Hematopoietic multipotent progenitor cell treated with erythropoietin and hydrocortisone succinate and interleukin-3 and kit ligand, for 8 days (in vitro differentiated cells): ENCODE measurements at places on chromosomes 7 and 10.

GRCh38 chr10:33365301-33365700 lies 30.8 kb upstream of the NRP1 start:
- DNase-seq = no peak

DNA sequence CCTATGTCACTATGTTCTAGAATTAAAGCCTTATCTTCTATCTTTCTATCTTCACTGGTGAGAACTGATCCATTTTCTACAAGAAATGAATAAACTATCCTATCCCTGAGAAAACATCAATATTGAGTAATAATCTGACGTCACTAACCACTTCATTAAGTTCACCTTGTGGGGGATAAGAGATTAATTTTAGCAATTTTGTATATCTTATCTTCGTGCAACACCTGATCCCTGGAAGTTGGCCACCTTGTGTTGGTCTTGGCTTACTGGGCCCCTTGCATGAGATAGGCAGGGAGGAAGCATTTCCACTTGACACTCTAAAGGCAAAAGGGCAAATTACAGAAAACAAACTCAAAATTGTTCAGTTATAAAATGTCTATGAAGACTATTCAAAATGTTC lies 20.1 kb upstream of the OR6B1 start:
- DNase-seq = peak; percentile 56

DNA sequence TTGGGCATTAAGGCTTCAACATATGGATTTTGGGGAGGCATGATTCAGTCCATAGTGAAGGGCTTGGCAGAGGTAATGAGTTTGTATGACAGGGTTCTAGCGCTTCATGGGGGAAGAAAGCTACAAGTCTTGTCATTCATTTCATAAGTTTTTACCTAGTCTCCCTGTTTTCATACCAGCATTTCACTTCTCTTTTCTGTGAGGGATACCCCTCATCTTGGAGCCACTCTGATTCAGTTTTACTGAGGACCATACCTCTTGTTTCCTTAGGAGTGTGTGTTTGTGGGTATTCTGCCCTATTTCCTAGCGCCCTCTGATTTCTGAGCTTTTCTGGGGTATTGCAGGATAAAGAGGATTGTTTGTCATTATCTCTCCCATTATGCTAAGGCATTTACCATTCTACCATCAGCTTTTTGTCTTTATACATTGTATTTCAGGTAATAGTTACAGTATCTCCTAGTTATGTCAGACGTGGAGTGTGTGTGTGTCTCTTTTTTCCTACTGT lies 6.8 kb downstream of the RSBN1L start:
- DNase-seq = no peak

GRCh38 chr7:143415742-143416397 lies 7.2 kb upstream of the EPHA1 start:
- no peak for DNase-seq

- no peak for DNase-seq
These were observed 81.7 kb downstream of the KMT2C start for GRCh38 chr7:152354061-152354460.

DNA sequence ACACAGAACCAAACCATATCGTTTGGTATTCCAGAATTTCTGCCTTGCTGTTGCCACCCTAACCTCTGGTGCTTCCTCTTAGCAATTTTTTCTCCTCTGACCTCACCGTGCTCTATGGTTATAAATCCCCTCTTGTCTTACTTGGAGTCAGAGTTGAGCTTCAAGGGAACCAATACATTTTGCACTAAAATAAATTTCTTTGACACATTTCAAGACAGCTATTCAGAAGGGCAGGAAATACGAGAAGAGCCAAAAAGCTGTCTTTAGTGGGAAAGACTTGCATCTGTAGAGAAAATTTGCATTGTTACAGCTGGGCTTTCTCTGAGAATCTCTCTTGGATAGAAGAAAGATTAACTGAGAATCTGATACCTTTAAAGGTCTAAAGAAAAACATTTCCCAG lies 14.5 kb upstream of the AKR1C2 start:
- no peak for DNase-seq

DNA sequence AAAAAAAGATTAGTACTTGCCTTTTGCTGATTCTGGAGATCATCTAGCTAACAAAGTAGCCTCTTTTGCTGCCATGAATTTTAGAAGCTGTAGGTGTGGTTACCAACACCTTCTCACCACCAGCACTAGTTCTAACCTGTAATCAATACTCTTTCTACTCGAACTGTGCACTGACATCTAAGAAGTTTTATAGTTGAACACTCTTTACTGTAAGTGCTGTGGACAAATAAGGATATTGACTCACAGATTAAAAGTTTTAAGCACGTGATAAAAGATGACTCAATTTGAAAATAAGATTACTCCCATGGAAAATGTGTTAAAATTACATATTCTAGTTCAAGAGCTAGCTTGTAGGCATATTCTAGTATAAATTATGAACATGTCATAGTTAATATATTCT lies 89.9 kb downstream of the REEP3 start:
- no peak for DNase-seq

- DNase-seq = no peak
These were observed 69.1 kb downstream of the VPS41 start for GRCh38 chr7:38839851-38840250.

DNA sequence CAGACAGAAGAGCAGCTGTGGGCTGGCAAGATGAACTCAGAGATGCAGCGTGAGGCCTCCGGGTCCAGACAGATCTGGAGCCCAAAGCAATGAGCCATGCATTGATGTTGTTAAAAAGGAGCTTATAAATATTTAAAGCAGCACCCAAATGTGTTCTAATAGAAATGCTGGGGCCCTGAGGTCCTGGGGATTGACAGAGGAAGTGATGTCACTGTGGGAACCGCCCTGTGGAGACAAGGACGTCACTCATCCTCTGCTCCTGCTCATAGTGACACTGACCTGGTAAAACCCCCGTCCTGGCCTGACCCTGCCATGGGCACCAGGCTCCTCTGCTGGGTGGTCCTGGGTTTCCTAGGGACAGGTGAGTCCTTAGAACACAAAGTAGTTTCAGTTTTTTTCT lies 197.0 kb upstream of the PRSS58 start:
- DNase-seq = no peak
